ENCODE measurements at places on chromosomes 16 and 17.

- no peak for DNase-seq
Observed at GRCh38 chr17:21078016-21078780, 35.4 kb upstream of the USP22 start.

GRCh38 chr17:31148205-31148604, 53.4 kb downstream of the NF1 start:
- DNase-seq = no peak

DNA sequence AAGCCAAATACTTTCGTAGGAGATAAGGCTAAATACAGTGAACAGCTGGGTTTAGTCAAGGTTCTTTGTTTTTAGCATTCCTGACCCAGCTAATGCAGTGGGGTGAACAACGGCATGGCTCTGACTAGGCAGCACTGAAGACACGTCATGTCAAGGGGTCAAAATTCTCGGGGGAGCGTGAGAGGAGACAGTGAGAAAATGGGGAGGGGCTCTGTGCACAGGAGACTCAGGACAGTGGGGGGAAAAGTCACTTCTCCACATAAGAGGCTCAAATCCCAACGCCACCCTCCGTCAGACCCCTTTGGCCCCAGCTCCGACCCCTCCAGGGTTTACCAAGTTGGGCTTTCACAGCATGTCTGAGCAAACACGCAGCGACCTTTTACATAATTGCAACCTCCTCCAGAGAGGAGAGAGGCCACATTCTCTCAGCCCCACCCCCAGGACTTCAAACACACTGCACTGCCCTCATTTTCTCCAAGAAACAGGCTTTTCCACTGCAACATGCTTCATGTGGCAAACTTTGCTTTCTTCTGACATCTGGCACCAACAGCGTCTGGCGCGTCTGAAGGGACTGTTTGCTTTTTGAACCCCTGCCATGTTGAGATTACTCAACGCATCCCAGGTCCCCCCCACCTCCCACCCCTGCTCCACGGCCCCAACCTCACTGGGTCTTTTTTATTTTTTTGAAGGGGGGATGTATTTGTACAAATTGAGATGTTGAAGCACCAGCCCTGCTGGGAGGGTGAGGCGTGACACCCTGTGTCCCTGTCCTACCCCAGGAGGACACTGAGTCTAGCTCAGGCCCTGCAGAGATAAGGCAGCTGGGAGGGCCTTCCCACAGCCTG, 30.0 kb downstream of the AXIN2 start:
- no peak for DNase-seq

DNA sequence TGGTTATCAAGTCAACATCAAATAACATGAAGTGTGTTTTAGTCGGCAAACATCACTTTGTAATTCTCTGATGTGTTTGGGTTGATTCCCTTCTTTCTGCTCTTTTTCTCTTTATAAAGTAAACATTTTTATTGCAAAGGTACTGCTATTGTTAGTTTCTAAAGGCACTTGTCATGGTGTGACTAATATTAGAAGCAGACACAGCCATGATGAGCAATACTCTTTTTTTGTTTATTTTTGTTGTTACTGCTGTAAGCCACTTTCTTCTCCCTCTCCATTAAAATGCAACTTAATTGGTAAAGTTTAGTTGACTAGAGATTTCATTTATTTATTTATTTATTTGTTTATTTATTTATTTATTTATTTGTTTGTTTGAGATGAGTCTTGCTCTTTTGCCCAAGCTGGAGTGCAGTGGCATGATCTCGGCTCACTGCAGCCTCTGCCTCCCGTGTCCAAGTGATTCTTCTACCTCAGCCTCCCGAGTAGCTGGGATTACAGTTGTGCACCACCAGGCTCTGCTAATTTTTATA, 424.7 kb downstream of the WWOX start:
- no peak for DNase-seq

DNA sequence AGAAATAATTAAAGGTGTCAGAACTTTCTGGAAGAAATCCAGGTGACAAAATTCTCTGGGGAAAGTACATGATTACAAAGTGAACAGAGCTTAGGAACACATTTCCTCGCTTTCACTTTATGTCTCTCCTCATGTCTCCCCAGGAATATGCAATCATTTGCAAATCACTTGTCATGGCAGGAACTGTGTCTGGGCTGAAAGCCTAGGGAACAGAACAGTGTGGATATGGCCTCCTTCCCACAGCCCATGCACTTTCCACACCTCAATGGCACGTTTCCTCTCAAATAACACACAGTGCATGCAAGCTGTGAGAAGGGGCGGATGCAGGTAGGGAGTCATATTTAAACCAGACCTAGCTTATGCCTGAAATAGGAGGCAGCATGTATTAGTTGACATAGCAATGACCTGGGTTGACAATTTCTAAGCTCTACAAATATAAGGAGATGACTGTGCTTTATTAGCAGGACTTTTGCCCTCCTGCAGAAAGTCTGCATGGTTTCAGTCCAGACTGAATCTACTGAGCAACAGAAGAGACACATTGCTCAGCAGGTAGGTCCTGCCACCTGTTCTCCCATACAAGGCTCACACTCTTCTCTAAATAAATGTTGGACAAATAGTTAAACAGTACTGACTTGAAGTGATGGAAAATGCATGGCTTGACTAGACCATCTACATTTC, 236.0 kb upstream of the ELAC2 start:
- DNase-seq = no peak

DNA sequence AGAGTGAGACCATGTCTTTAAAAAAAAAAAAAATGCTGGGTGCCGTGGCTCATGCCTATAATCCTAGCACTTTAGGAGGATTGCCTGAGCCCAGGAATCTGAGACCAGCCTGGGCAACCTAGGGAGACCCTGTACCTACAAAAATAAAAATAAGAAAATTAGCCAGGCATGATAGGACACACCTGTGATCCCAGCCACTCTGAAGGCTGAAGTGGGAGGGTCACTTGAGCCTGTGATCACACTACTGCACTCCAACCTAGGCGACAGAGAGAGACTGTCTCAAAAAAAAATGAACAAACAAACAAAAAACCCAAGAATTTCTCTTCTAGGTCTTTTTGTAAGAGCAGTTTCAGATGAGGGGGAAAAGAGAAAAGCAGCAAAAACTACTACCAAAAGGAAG, 34.6 kb downstream of the NME2 start:
- DNase-seq = no peak

DNA sequence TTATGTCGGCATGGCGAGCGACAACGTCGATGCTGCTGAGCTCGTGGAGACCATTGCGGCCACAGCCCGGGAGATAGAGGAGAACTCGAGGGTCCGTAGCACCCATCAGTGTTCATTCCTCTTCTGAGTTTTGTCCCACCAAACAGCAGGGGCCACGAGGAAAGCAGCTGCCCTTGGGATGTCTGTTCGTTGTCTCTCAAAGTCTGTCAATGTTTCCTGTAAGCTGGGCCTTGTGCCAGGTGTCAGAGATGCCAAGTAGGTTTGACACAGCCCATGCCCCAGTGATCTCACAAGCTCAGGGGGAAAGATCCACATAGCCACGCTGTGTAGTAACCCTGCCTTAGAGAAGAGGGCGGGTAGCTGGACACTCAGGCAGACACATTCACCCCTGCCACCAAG, 22.6 kb downstream of the NTAN1 start:
- no peak for DNase-seq

GRCh38 chr17:77164483-77165091, 23.8 kb downstream of the SEC14L1 start:
- no peak for DNase-seq

- DNase-seq = no peak
Observed at GRCh38 chr16:17518441-17518840, 47.7 kb upstream of the XYLT1 start.

- DNase-seq = no peak
Observed at GRCh38 chr17:75475144-75475835, 18.9 kb downstream of the TMEM94 start.

GRCh38 chr16:53740476-53740875, 36.5 kb downstream of the FTO start:
- no peak for DNase-seq

- DNase-seq = peak; percentile 23
Observed at GRCh38 chr17:41404024-41404671, 6.7 kb upstream of the KRT31 start.

DNA sequence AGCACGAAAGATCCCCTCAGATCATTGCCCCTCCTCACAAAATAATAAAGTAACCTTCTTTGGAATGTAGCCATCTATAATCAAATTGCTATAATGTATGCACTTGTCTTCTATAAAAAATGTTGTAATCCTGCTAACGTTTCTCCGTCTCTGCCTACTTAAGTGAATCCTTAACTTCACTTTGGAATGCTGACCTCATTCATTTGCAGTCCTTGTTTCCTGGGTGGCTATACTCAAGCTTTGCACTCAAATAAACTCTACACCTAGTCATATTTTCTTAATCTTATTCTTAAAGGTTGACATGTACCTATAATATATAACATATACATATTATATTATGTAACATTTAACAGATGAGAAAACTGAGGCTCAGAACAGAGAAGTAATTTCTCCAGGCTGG, 22.7 kb downstream of the CHD9NB start:
- DNase-seq = no peak

- no peak for DNase-seq
Observed at GRCh38 chr16:17389384-17389783, 81.4 kb downstream of the XYLT1 start.

DNA sequence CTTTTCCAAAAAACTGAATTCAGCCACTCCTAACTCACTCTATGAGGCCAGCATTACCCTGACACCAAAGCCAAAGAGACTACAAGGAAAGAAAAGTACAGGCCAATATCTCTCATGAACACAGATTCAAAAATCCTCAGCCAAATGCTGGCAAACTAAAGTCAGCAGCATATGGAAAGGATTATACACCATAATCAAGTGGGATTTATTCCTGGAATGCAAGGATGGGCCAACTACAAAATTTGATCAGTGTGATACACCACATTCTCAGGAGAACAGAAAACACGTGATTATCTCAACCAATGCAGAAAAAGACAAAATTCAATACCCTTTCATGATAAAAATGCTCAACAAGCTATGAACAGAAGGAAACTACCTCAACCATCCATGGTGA, 7.7 kb upstream of the AATK start:
- DNase-seq = no peak

DNA sequence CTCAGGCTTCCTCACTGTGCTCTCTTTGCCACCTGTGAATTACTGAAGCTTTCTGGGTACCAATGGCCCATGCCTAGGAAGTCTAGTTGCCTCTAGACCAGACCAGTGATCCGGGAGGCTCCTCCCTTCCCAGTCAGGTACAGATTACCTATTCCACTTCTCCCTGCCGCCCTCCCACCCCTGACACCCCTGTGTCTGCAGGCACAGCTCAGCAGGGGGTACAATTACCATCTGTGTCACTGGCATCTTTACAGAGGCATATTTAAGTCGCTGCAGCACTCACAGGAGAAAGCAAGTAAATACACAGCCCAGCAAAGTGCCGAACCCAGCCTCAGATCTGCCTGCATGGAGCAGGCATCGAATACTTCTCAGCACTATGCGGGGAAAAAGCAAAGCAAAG, 5.3 kb upstream of the WSCD1 start:
- DNase-seq = no peak

DNA sequence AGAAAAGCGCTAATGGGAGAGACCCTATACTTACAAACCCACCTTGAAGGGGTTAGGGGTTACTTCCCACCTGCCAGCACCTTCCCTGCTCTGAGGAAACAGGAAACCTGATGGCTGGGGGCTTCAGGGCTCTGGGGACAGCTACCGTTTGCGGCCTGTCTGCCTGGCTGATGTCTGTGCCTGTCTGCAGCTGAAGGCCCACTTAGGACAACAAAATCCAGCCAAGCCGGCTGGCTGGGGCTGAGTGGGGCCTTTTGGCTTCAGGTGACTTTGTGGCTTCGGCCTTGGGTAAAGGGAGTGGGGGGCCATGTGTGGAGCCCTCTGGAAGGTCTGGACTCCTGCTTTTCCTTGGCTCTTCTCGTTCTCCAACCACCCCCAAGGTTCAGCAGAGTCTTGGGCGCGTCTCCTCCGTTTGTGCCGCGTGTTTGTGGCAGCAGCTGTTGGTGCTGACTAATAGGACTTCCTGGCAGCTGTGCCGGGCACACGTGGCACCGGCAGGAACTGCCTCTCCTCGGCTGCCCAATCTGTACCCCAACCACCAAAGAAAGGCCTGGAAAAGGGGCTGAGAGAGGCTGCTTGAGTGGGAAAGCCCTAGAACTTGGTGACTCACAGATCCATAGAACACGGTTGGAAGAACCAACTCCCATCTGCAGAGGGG, 186.7 kb downstream of the MSI2 start:
- no peak for DNase-seq

DNA sequence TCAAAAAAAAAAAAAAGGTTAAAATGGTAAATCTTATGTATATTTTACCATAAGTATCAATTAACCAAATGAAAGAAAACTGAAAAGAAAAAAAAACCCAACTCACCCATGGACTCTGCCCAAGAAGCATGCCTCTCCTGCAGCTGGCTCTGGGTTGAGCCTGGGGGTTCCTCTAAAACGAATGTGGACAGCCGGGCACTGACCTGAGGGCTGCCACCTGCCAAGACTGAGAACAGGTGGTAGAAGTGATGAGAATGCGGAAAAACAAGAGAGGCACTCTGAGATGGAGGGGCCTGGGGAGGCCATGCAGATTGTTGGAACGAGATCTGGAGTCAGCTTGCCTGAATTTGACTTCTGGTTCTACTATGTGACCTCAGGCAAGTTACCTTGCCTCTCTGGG, 85.5 kb upstream of the MSI2 start:
- no peak for DNase-seq
